ENCODE measurements at places on chromosomes 5 and 9.

DNA sequence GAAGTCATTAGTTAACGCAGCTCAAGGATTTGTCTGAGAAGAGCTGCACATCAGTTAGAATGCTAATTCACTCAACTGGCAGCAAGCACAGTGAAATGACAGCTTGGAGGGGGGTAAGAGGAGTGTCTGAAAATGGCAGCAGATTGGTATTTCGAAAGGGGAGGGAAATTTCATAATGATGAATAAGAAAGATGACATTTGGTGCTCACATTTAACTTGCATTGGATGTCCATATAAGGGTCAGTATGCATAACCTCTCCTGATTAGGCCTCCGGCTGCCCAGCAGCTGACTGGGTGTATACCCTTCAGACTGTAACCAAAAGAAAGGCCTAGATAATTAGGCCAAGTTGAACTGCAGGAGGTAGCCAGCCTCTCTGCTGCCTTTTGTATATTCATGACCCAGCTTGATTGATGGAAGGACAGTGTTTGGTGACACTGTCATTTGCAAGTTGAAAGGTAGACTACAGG, 131.0 kb downstream of the PBX3 start:
- no peak for DNase-seq

DNA sequence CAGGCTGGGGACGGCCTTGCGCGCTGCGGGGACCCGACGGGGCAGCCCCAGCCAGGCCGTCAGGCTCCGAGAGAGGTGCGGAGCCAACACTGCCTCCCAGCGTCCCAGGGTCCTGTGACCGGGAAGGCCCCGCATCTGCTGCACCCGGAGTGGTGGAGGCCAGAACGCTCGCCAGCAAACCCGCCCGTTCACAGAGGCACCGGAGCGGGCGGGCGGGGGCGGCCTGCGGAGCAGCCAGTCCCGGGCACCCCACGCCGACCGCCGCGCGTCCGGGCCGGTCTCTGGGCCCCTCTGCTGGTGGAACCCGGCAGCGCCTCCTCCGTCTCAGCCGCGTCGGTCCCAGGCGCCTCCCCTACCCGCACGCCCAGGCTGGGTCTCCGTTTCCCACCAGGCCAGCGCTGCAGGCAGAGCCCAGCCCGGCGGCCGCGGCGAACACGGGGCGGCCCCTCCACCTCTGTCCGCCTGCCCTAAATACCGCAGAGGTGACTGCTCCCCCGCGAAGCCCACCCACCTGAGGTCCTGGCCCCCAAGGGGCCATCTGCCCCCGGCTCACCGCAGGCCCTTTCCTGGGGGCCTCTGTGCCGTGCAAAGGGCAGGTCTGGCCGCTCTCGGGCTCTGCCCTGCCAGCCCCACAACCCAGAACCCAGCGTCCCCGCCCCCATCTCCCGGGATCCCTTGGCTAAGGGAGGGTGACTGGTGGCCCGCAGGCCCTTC, 15.9 kb downstream of the EXD3 start:
- DNase-seq = no peak

- DNase-seq = no peak
Measured at GRCh38 chr5:73417303-73418034, 31.1 kb downstream of the FOXD1 start.

DNA sequence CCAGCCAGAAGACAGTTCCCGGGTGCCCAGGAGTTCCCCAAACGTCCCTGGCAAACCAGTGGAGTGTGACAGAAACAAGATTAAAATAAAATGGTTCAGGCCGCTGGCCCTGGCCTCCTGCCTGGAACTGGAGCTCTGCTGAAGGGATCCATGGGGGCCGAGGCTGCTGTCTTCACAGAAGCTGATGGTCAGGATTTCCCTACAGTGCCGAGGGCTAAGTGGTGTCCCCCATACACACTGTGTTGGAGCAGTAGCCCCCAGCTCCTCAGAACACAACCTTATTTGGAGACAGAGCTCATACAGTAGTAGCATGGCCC, 55.9 kb downstream of the MRPL36 start:
- DNase-seq = peak; percentile 65

- DNase-seq = no peak
Measured at GRCh38 chr5:96595300-96596090, 66.7 kb upstream of the CAST start.

- DNase-seq = no peak
Measured at GRCh38 chr5:180173875-180174586, 35.0 kb downstream of the RASGEF1C start.

DNA sequence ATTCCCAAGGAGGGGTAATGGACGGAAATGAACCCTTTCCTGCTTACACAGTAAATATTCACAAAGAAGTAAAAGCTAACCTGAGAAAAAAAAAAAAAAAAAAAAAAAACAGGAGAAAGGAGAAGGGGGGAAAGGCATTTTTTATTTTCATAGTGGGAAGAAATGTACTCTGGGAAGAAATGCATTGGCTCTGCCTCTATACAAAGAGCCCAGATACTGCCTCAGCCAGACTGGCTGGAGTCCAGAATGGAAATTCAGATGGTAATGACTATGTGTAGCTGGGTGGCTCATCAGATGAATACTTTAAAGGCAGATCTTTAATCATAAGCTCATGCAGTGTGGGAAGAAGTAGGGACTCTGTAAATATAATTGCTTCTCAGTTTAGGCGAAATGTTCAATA, 124.9 kb upstream of the ZNF608 start:
- no peak for DNase-seq

DNA sequence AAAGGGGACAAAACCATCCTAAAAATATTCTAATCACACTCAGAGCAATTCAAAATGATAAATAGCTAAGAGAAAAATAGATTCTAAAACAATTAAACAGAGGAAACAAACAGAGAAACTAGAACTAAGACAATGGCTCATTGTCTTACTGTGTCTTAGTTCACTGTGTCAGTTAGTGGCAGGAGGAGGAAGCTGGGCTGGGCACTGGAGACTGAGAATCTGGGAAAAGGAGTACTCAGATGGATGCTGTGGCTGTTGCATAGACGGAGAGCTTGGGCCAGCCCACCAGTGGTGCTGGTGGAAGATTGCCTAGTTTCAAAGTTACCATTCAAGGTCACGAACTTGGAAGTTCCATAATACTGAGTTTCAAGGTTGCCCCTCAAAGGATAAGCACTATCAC, 94.7 kb upstream of the IFNK start:
- no peak for DNase-seq

DNA sequence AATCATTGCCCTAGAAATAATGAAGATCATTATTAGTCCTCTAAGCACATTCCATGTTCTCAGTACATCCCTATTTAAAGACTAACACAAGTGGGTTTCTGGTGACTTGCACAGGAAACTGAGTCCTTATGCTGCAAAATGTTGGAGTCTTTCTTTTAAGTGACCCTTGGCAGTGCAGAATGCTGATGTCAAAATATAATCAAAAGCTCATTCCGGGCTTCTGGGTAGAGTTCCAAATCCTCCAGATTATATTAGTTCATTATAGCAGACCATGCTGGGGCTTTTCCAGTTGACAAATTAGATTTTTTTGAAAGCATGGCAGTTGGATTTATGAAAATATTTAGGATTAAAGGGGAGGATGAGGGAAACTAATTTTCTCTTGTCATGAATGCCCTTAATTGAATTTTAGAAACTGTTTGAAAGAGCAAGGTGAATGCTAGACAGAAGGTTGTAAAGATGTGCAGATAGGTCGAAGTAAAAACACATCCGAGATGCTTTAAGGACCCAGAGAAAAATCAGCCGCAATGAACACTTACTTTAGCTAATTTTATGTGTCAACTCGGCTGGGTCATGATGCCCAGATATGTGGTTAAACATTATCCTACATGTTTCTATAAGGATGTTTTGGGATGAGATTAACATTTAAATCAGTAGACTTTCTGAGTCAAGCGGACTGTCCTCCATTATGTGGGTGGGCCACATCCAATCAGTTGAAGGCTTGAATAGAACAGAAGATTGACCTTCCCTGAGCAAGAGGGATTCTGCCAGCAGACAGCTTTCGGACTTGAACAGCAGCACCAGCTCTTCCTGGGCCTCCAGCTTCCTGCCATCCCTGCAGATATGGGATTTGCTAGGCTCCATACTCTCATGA, 88.7 kb downstream of the DAP start:
- peak; percentile 13 for DNase-seq

DNA sequence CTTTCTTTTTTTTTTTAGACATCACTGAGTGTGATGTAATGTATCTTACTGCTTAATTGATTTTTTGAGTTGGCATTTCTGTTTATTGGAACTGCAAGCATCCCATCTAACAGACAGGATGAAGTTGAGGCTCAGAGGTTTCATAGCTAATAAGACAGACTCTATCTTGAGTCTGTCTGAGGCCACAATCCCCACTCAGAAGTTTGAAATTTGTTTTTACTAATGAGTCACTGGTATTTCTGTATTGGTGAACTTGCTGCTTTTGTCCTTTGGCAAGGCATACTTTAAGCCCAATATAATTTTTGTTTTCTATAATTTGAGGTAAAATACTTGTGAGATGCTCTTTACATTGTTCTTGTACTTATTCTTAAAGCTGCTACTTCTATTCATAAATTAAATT, 491.2 kb downstream of the PSAT1 start:
- no peak for DNase-seq

DNA sequence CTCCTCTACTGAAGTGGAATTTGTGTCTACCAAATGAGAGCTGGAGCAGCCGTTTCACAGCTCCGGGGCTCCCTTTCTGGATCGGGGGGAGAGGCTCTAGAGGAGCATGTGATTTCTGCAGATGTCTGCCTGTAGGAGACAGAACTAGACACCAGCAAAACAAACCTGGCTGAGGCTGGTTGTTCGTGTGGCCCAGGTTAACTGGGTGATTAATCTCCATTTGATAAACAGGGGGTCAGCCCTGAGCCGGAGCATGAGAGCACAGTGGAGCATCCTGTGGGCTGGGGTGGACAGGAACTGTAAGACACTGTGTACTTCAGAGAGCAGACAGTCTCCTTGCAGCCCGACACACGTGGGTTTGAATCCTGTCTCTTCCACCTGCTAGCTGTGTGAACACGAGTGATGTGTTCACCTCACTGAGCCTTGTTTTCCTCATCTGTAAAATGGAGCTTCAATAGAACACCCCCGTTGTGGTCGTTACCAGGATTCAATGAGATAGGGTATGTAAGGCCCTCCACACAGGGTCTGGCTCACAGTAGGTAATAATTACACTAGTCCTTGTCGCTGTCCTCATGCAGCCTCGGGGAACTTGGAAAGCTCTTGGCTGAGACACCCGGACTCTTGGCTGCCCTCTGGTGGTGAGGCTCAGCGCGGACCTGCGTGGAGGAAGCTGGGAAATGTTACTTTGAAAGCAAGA, 12.9 kb downstream of the CXCL14 start:
- DNase-seq = peak; percentile 96

DNA sequence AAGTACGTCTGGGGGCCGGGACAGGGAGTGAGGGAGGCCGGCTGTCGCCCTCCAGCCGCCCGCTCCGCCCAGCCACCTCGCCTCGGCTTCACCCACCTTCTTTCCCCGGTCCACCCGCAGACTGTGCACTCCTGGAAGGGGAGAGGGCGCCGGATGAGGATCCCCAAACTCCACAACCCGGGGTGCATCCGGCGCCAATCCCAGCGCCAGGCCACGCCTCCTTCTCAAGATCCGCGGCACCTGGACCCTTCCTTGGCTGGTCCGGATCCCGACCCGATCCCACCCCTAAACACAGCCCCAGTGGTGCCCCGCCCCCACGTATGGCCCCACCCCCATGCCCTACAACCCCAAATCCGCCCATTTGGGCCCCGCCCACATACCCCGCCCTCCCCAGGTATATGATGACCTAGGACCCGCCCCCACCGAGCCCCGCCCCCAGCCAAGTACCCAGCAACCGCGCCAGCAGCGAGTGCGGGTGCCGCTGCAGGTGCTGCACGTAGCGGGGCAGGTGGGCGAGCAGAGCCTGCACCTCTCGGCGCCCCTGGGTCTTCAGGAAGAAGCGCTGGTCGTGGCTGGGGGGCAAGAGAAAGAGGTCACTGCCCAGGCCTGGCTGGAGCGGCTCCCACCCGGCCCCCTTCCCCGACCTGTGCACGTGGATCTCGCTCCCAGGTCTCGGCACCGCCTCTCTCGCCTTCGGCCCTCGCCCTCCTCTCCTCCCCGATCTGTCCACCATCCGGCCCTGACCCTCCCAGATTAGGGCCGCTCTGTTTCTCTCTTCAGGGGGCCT, 3.2 kb downstream of the PIP5KL1 start:
- DNase-seq = no peak

DNA sequence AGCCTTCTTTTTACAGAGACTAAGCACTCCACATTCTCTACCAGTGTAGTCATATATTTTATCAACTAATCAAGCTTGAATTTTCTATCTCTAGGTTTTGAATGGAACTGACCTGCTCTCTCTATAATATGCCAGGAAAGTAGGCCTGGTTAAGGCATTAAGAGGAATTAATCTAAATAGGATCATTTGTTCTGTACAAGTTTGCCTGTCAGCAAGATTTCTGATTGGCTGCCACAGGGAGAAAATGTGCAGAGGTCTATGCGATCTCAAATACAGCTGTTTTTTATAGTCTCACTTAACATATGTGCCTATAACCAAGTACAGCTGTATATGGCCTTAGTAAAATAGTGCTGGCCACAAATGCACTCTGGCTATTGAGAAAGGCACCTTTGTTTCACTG, 418.8 kb downstream of the KDM4C start:
- no peak for DNase-seq

GRCh38 chr9:98362624-98363252, 107.3 kb upstream of the TBC1D2 start:
- peak; percentile 68 for DNase-seq

DNA sequence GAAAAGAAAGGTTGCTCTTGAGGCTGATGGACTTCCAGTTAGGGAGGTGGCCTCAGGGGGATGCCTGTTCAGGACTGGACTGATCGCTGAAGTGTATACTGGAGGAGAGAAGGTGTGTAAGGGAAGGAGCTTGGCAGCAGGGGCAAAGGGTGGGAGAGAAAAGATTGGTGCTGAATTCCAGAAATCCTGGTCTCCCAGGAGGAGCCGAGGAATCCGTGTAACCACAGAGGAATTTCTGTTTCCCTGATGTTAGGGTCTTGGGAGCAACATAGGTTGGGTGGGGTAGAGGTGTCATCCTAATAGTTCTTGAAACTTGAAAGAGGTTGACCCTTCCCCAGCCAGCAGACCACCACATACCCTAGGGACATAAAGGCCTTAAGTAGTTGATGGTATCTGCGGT, 88.9 kb upstream of the PTPN3 start:
- DNase-seq = no peak

DNA sequence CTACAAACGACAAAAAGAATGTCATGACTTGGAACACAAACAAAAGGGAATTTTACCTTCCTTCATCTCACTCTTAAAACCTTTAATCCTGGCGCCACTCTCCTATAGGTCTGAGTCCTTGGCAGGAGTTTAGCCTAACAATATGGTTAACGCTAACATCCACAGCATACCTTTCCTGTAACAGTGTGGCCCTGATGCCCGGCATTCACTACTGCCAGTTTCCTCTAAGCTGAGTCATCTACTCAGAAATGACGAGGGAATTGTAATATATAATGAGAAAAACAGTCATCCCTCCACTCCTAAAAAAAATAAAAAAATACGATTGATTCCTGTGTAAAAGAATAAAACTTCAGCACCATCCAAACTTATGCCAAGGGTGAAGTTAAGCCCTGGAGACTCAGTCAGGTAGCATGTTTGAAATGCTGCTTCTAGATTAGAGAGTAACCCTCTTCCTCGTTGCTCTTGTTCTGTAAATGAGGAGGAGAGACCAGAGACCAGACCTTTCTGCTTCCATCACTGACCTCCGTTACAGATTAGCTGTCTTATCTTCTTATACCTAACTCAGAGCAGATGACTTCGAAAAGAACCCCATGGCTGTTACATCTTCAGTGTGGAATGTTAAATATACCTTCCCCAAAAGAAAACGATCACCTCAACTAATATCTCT, 37.4 kb downstream of the CCDC125 start:
- DNase-seq = no peak

- DNase-seq = no peak
Measured at GRCh38 chr5:123651234-123651633, 139.3 kb downstream of the CSNK1G3 start.

All from lower leg skin (tissue), 4 donors.